ENCODE measurements at places on chromosomes 16 and 17.

GRCh38 chr17:73947966-73948355 lies 255.5 kb upstream of the RPL38 start:
- no peak for DNase-seq

DNA sequence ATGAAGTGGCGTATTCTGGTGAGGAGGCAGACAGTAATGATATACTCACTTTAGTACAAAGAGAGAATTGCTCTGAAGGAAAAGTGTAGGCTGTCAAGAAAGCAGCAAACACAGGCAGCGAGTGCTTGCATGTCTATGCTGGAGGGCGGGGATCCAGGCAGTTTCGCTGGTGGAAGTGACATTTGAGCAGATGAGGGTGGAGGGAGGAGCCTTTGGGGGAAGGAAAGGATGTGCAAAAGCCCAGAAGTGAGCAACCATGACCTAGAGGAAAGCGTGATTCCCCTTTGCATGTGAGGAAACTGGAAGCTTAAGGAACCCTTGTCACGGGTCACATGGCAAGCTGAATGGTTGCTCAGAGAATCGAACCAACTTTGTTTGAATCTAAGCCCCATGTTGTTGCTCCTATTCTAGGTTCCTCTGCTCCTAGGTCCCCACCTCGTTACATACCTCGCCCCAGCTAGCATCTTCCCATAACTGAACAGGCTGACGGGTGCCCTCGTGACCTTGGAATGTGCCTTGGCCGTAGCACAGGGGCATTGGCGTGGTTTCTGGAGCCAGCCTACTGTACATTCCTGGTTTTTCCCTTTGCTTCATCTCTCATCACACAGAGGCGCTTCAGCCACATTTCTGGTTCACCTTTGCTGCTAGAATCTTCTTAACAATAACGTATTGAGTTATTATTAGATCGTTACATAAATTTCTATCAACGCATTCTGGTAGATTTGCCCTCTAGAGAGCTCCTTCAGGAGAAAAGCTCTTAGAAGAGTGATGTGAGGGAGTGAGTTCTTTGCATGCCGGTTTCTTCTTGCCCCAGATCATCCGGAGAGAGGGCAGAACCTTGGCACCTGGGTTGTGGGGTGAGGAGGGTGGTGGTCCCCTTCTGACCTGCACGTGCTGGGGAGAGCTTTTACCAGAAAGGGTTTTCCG lies 191.8 kb downstream of the SNX29 start:
- DNase-seq = no peak

- no peak for DNase-seq
These were observed 40.1 kb downstream of the PRMT7 start for GRCh38 chr16:68350813-68351350.

DNA sequence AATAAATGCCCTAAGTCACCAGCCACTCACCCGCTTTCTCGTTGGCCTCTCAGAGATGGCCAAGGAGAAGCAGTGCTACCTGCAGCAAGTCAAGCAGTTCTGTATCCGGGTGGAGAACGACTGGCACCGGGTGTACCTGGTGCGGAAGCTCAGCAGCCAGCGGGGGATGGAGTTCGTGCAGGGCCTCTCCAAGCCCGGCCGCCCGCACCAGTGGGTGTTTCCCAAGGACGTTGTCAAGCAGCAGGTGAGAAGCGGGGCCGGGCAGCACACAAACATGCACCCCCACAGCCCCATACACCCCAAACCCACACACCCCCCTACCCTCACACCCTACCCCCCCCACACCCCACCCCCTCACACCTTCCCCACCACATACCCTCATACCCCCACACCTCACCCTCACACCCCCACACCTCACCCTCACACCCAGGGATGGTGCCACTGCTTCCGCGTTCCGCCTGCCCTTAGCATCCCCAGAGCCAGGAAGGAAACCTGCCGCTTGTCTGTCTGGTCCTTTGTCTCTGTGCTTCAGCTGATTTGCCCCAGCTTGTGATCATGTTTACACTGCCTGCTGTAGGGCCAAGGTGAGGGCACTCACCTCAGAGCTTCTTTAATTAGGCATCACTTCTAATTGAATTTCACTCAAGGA lies 41.9 kb upstream of the ENDOV start:
- no peak for DNase-seq

DNA sequence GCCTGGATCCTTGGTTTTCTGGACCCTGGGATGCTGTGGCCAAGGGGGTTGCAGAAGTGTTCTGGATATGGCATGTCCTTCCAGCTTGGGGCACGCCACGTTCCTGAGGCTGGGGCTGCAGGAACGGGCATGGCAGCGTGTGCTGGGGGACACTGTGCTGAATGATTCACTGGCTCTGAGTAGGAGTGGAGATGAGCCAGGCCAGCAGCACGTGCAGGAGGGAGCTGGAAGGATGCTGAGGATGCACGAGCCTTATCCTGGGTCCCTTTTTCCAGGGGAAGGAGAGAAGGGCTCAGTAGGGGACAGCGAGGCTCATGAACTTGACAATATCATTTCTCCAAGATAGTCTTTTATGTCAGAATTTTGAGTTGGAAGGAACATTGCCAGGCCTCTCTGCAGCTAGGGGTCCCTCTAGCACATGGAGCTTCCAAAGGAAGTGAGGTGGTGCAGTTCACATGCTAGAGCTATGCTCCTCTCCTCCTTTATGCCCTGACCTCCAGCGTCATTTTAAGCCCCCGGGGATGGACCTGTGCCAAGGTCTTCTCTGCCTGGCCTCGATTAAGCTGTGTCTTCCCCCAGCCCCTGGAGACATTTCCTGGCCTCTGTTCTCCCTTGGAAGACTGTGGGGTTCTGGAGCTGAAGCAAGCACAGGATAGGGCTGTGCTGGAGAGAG lies 125.9 kb downstream of the OR1D5 start:
- no peak for DNase-seq

DNA sequence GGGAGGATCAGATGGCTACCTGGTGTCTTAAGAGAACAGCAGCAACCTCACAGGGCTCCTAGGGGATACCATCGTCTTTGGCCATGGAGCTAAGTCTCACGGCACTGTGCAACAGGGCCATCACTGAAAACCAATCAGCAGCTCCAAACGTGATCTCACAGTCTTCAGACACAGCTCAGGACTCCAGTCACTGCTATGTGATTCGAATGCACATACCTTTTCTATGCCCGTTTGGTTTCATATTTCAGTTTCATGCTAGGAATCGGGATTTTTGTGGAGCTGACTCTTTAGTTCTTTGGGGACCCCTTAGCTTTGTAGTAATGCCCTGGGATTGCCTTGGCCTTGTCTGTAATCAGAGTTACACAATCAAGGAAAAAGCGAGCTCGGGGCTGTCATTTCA lies 162.8 kb upstream of the CDH11 start:
- DNase-seq = no peak

- DNase-seq = peak; percentile 47
These were observed 17.7 kb upstream of the RMI2 start for GRCh38 chr16:11327277-11328171.

DNA sequence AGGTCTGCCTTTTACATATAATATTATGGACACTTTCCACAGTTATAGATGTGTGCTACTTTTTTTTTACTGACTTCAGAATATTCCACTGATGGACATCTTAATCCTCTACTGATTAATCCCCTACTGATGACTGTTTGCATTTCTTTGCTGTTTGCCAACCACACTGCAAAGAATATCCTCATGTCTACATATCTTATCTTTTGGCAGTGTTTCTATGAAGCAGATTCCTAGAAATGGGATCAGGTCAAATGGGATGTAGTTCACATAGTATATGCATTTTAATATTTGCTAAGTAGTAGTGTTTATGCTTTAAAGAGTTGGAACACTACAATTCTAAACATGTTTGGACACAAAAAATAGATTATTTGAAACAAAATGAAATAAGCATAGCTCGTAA lies 3.2 kb downstream of the CCL3 start:
- no peak for DNase-seq

DNA sequence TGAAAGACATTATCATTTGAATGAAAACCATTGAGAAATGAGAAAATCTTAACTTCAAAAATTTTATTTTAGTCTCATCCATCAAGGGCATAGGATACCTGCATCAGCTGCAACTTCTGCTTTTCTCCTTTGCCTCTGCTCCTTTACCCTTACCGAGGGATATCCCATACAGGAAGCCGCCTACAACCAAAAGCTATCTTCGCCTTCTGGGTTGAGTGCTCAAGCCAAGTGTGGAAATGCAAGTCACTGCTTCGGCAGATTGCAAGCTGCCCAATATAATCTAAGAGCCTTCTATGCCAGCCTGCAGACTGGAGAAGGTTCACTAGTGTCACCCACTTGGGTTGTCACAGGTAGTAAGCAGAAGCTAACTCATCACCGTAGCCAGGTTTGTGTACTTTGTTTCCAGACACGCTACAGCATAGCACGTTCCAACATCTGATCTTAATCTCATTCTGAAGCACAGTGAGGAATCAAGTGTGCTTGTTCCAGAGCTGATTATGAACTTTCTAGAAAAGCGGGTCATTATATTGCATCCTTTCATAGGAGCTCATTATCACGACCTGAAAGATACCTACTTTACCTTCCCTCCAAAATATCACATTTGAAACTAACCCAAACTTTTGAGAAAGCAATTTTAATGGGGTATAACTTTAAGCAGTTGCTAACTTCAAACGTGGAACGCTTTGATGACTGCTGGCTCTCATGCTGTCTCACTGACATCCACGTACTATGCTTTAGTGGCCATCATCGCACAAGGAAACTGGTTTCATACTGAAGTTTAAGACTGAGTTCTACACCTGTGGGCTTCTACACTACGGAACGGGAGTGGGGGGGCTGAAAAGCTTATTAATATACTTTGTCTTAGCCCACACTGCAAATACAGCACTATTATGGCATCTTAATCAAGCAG lies 8.0 kb upstream of the UNK start:
- peak; percentile 52 for DNase-seq

DNA sequence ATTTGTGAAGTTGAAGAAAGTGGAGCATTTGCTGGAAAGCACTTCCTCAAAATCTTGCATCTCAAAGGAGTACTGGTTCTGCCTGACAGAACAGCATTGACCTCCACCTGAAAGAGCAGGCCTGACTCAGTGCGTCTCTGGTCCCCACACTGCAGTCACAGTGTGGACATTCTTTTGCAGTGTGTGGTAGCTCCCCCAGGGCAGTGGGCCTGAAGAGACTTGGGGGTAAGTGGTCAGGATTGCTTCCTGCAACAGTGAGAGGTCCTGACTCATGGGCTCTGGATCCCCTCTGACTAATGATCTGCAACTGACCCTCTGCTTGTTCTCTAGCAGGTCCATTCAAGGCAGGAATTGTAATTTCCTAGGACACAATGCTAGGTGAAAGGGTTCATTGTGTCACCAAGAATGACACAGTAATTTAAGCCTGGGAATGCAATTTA lies 204.9 kb upstream of the KCNJ16 start:
- DNase-seq = no peak

- DNase-seq = peak; percentile 47
These were observed 2.7 kb upstream of the TRAF7 start for GRCh38 chr16:2152695-2153506.

- no peak for DNase-seq
These were observed 43.7 kb downstream of the GOSR1 start for GRCh38 chr17:30520882-30521281.

GRCh38 chr17:1908699-1909309 lies 79.0 kb downstream of the RPA1 start:
- peak; percentile 50 for DNase-seq

DNA sequence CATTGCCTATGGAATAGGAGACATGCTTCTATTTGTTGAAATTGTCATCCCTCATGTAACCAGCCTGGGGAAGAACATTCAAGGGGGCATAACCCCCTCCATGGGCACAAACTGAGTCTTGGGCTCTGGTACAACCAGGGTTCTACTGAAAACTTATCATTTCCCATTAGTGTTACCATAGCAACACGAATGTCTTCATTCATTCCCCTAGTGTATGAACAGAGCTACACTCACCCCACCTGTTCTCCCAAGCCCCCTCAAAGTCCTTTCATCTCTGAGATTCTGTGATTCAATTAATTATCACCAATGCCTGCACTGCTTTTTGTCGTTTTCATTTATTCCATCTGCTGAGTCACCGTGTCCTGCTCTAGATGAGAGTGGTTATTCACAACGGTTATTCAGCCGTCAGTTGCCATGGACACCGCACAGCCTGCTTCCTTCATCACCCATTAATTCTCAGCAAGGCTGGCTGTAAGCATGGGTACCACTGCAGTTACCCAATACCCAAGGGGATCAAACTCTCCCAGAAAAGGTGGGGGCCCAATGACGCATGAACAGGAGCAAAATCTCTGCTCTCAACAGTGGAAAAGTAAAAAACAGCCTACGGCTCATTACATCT lies 1.6 kb upstream of the GAST start:
- no peak for DNase-seq

DNA sequence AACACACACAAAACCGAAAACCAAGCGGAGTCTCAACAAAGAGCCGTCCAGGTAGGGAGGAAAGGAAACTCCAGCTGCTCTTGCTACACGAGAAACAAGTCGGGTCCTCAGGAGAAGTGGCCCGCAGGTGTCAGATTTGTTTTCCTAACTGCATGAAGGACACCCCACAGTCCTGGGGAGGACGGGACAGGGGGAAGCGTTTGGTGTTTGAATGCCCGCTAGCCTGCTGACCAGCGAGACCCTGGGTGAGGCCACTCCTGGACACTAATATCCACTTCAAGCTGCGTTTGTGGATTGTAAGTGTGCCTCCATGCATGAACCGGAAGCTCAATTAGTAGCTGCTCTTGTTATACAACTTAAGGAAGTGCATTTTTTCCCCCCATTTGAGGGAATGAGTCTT lies 299.5 kb downstream of the MAF start:
- DNase-seq = no peak

DNA sequence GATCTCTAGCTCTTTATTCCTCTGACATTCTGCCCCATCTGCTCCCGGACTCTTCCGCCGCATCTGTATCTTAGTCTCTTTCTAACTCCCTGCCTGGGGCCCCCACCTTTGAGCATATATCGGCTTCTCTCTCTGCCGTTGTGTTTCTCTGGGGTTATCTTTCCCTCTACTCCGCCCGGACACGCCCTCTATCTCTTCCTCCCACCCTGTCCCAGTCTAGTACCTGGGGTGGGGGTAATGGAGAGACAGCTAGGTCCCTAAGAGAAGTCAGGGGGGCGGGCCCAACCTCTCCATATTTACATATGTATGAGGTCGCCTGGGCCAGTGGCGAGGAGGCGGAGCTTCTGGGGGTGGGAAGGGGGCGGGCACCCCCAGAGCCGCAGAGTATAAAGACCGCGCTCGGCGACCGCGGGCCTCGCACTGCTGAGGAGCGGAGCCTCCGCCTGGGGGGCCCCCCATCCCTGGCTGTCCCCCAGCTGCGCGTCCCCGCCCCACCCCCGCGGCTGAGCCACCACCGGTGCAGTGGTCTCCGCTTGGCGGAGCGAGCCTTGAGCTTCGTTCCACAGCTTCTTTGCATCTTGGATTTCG lies at the start of gene ATP1B2:
Gene ATP1B2 (plus strand): TSS at position 418 of the 588 bp plus-strand sequence. CDS start 593 bp downstream, outside the sequence.
- DNase-seq = peak; percentile 69
